ENCODE measurements at places on chromosomes 1 and 21.

GRCh38 chr1:41366455-41367287 is 5.4 kb downstream of the FOXO6 start:
- no peak for DNase-seq

DNA sequence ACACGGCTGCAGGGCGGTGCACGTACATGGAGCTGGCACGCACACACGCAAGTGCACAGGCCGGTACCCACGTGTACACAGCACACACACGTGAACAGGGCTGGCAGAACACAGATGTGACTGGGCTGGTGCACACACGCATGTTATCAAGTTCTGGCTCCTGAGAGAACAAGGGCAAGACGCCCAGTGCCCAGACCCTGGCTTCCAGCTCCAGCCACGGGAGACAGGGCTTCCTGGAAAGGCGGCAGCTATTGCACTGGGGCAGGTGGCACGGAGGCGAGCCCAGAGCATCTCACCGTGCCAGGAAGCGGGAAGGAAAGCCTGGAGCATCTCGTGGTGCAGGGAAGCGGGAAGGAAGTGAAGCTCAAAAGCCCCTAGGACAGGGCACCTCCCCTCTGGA is 5.9 kb downstream of the SDF4 start:
- DNase-seq = no peak

- no peak for DNase-seq
Measured at GRCh38 chr1:25579292-25580252, 36.2 kb downstream of the LDLRAP1 start.

- DNase-seq = peak; percentile 92
Measured at GRCh38 chr1:93798291-93798690, 80.7 kb downstream of the DNTTIP2 start.

DNA sequence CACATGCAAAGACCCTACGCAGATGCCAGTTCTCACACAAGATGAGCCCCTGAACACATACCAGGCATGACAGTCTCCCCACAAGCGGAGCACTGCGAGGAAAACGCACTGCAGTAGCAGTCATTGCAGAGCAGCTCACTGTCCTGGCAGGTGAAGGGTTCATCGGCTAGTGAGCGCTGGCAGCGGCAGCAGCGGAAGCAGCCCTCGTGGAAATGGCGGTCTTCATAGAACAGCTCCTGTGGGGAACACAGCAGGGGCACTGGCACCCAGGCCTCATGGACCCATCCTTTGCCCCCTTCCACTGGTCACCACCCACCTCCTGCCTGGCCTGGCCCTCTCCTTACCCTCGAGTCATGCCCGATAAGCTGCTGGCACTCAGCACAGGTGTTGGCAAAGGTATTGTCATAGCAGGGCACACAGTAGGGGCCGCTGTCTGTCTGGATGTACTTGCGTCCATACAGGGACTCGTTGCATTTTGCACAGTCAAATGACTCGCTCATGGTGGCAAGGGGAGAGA is 6.3 kb downstream of the FHL3 start:
- DNase-seq = no peak

DNA sequence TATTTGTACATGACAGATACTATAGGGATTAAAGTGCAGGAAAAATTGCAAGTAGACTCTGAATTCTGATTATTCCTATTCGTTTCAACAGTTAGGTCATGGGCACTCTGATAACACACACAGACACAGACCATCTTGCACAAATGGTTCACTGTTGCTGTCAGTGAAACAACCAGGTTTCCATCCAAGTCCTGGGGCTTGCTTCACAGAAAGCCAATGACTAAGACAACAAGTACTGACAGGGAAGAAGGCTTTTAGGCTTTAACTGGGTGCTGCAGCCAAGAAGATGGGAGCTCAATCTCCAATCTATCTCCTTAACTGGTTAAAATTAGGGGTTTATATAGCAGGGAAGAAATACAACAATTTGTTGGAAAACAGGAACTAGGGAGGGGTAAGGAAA is 57.6 kb downstream of the RIMS3 start:
- peak; percentile 23 for DNase-seq

GRCh38 chr21:41360072-41360821 is 1.6 kb upstream of the MX2 start:
- peak; percentile 53 for DNase-seq

DNA sequence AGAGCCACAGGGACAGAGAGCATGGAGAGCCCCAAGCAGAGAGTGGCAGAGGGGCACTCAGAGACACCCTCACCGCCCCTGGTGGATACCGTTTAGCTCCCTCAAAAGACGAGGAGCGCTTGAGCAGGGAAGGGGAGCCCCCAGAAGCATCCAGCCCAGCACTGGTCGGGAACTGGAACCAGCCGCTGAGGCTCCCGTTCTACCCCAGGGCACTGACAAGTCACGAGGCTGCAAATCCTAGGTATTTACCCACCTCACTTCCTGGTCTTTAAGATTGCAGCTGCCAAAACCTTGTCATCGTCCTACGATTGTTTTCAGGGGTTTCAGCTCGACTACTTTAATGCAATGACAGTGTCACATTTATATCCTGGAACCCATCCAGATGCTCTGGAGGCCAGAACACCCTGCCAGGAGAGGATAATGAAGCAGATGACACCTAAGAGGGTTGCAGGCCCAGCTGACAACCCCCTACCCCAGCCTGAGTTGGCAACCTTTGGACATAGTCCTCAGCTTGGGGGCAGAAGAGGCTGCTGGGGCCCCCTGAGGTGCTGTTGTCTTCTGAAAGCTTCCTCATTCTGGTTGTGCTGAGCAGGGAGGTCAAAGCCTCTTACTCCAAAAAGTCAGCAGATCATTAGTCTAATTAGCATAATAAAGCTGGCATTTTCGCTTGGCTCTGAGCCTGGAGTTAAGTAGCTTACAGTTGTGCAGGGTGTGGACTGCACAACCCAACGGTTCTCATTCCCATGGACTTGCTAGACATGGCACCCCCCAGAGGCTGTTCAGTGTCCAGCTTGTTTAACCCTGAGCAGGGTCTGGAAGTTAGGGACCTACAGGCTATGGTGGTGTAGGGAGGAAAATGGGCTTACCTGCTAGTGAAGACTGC is 20.6 kb upstream of the BACE2 start:
- DNase-seq = no peak

Measured in fibroblast of pulmonary artery (primary cell).